ENCODE measurements at places on chromosomes 1 and 21. TPM values are rescaled to one million over a fixed set of nuclear protein-coding genes. Genes with fewer than 3 reads are reported as not detected.

- DNase-seq = no peak
These were observed 57.2 kb upstream of the C1orf185 start for GRCh38 chr1:51044834-51045233.

DNA sequence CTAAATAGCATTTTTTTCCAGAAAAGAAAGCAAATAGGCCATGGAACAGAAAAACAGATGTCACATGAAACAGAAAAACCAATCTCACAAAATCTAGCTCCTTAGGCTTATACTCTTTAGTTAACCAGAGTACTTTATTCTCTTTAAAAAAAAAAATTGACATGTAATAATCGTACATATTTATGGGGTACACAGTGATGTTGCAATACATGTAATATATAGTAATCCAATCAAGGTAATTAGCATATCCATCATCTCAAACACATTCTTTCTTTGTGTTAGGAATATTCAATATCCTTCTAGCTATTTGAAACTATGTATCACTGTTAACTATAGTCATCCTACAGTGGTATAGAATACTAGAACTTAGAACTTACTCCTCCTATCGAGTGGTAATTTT, 20.1 kb downstream of the LBR start:
- DNase-seq = no peak

GRCh38 chr1:230543085-230543484, 99.2 kb upstream of the COG2 start:
- no peak for DNase-seq

- DNase-seq = no peak
These were observed 459.0 kb downstream of the SIPA1L2 start for GRCh38 chr1:232170909-232171308.

GRCh38 chr1:44405798-44406736, 1.0 kb downstream of the RNF220 start:
- peak; percentile 29 for DNase-seq

- no peak for DNase-seq
These were observed 87.3 kb downstream of the SIK1 start for GRCh38 chr21:43339668-43340067.

DNA sequence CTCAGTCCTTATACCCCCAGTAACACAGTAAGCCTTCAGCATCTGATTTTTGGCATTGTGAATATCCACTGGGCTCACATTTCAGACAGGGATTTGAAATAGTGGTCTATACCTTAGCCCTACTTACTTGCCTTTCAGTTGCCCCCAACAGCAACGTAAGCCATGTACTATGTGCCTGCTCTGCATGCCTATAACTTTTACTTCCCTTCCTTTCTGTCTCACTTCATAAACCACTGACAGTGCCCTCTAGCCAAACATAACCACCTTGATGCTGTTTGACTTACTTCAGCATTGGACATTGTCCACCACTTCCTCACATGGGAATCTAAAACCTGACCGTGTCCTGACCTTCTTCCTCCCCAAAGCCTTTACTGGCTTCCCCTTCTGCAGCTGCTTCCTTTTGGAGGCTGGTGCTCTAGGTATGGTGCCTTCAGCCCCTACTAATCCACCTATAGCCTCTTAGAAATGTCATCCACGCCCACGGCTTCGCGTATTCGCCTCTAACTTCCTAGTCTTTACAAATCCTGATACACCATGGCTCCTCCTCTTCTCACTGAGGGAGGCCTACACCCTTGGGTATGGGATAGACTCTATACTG, 3.6 kb upstream of the ZNF672 start:
- no peak for DNase-seq

GRCh38 chr1:163970699-163971098, 588.3 kb upstream of the PBX1 start:
- DNase-seq = no peak

- DNase-seq = no peak
These were observed 967.6 kb downstream of the LTN1 start for GRCh38 chr21:28025111-28025510.

DNA sequence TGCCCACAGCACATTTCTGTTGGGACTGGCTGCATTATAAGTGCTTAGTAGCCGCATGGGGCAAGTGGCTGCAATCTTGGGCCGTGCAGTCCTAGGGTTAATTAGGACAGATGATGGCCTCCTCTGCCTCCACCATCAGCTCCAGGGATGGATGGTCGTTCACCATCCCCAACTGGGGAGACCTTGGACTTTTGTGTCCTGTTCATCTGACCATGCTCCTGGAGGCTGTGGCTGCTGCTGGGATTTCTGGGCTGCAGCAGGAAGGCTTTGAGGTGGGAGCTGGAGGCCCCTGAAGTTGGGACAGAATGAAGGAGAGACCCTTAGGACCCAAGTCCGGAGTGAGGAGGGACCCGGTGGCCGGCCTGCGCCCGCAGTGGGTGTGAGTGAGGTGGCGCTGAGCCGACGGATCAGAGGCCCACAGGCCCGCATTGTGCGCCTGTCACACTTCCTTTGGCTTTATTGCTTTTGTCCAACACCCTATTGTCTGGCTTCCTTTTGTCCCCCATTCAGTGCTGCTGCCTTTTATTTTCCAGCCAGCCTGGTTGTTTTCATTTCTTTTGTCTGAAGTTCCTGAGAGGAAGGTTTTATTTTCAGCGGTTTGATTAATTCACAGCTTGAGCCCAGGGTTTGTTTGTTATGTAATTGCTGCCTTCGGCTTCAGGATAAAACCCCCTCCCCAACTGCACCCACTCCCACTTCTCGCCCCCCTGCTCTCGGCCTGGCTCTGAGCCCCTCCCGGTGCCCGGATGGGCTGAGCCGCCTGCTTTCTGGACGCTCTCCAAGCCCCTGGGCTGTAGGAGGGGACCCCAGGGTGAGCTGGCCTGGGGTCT, 35.6 kb downstream of the SOX13 start:
- no peak for DNase-seq

DNA sequence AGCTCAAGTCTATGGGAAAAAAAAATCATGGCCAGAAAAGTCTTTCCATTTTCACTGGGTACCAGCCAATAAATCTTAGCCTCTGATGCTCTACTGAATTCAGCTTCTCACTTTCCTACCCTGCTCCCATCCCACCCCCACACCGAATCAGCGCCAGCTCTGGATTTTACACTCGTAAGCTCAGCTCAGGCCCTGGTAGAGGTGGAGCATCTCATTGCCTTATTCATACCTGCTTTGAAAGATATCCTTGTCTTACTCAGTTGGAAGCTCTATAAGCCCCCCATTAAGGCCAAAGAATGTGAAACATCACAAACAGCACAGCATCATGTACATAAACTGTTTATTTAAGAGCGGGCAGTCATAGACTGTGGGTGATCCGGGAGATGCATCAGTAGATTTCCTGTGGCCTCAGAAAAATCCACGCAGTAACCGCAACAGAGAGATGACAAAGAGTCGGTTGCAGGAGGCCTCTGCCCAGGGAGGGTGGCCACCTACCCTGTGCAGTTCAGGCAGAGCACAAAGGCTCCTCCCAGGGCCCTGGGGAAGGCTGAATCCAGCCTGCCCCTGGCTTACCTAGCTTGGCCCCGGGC, 36.4 kb upstream of the ETS2 start:
- DNase-seq = no peak

GRCh38 chr1:21244154-21244553, 46.1 kb downstream of the ECE1 start:
- no peak for DNase-seq

The CCDC17 gene
- polyA plus RNA-seq = 0.49 TPM

The ATF3 gene
- 5.0 TPM for polyA plus RNA-seq

The CD48 gene
- not detected for polyA plus RNA-seq

The CELA3A gene
- not detected for polyA plus RNA-seq

The CD1E gene
- not detected for polyA plus RNA-seq

The GJC2 gene
- 0.40 TPM for polyA plus RNA-seq
